NB4 (cell line): ENCODE measurements at places on chromosomes 5 and 9.

GRCh38 chr5:87015901-87016300, 251.8 kb upstream of the RASA1 start:
- peak; percentile 60 for DNase-seq

DNA sequence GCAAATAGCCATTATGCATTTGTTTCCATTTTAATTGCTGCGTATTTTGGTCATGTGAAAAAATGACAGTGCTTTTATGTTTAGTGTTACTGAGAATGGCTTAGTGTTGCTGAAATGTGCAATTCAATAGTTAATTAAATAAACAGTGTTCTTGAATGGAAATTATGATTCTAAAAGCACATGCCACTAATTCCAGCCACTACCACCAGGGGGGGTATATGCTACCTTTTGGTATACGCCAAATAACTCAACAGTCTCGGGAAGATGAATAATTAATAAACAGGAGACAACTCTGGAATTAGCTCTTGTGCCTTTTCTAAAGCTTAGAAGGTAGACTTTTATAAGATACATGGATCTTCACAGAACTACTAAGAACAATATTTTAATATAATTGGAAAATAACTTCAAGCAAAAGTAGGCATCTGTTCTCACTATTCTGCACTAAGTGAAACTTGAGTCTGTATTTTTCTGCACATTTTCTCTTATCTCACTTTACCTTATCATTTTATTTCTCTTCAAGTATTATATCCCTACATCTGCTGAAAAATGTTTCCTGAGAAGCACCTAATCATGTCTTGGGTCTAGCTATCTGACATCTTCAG, 83.5 kb upstream of the MINAR2 start:
- DNase-seq, result peak; percentile 49

DNA sequence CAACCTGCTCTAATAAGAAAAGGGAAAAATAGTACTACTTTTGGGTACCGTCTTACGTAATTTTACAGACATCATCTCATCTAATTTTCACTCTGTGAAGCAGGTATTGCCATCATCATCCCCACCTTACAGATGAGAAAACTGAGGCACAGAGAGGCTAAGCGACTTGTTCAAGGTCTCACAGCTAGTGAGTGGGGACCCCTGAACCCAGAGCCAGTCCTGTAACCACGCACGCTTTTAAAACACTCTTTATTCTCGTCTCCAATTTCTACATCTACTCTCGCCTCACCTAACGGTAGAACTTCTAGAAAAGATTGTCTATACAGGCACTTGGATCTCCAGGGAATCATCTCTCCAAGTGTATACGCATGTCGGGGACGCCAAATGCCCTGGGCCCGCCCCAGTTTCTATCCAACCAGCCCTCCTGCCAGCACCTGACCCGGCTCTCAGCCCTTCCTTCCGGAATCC, 1.5 kb upstream of the TRAF1 start:
- no peak for DNase-seq

- DNase-seq, result no peak
Measured at GRCh38 chr9:127232833-127233549, 31.6 kb upstream of the GARNL3 start.

- DNase-seq, result no peak
Measured at GRCh38 chr9:16653491-16654399, 216.7 kb downstream of the BNC2 start.

GRCh38 chr9:115090486-115090885, 27.5 kb downstream of the TNC start:
- no peak for DNase-seq

- DNase-seq, result no peak
Measured at GRCh38 chr9:135612437-135612836, 26.9 kb downstream of the GLT6D1 start.

GRCh38 chr9:136057236-136058081, 37.6 kb downstream of the NACC2 start:
- no peak for DNase-seq

DNA sequence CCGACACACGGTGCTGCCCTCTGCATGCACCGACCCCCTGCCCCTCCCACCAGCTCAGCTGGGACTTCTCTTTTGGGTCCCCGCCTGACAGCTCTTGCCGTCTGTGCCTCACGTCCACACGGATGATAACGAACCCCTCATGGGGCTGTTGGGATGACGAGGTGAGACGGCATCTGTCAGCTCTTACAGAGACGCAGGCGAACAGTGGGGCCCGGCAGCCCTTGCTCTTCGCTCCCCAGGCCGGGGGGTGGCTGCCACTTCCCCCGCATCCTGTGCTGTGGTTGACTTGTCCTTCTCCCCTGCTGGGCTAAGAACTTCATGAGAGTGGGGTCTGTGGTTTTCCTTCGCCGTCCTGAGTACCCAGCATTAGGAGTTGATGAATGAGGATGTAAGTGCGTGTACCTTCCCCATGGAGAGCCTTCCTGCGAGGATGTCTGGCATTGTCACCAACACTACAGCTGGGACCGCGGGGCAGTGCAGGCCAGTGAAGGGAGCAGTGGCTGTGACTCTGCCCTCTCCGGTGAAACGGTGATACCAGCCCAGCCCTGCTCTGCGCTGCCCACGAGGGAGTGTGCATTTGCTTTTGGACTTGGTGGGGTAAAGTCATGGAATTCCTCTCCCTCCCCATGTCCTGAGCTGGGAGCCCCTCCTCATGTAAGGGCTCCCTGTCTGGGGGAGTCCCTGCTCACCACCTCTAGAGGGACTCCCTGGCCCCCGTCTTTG, 23.2 kb downstream of the HK3 start:
- DNase-seq, result peak; percentile 83

DNA sequence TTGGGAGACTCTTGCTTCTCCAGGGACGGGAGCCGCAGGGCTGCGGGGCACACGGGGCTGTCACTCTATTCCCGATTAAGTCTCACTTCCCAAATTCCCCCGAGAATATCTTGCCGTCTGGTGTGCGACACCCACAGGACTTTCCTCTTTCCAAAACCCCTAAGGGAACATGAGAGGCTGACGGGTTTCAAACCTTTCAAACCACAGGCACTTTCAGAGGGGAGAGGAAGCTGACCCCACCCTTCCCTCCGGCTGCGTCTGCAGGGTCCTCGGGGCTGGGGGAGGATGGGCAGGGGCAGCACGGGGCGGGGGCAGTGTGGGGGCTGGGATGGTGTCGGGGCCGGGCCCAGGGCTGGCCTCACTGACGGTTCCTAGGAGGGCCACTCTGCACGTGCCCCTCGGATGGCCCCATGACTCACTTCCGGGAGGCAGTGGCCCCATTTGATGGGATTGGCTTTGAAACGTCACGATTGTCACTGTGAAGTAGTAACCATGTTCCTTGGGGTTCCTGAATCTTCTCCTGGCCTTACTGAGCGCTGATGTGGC, 38.2 kb downstream of the SLC9A3 start:
- peak; percentile 88 for DNase-seq

GRCh38 chr5:60805463-60805862, 38.6 kb downstream of the ELOVL7 start:
- no peak for DNase-seq

GRCh38 chr5:95564450-95564849, 9.5 kb downstream of the ARSK start:
- no peak for DNase-seq

DNA sequence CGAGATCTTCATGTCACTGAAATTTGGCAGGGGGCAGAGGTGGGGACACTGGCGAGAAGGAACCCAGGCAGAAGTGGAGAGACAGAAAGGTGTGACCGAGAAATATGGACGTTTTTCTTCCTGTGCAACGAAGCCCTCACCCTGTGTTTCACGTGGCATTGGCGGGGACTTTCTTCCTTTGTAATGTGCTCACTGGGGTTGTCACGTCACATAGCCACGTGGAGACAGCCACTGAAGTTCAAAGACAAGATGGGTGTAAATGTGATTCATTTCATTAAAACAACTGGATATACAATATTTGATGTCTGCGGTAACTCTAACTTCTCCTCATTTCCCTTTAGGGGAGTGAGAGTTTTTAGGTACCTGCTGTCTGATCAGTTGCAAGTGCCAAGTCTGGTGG, 225.7 kb downstream of the FSTL4 start:
- DNase-seq, result no peak

- peak; percentile 60 for DNase-seq
Measured at GRCh38 chr5:37738057-37738691, 101.7 kb downstream of the GDNF start.

- DNase-seq, result peak; percentile 66
Measured at GRCh38 chr5:149371296-149371962, 7.7 kb downstream of the IL17B start.

GRCh38 chr5:10685115-10685521, 75.9 kb downstream of the DAP start:
- no peak for DNase-seq

DNA sequence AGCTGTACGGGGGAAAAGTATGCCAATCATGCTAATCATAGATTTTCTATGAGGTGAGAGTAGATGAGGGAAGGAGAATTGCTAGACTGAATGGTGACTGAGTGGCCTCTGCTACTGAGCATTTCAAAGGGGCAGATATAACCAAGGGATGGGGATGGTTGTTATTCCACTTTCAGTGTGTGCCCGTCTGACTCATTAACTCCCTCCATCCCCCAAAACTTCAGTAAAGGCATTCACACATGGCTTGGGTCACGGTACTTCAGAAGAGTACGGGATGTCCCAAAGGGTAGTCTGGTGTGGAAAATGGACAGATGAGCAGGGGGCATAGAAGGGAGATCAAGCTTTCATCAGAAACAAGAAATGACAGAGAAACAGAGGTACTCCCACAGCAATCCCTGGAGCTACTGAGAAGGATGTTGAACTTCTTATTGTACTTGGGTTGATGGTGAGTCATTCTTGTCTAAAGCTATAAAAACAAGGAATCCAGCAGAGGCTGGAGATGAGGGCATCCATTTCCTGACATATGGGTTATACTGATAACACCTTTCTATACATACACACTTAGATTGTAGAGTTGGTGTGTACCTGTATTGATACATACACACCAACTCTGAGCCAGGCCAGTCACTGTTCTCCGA, 8.9 kb upstream of the TLE4 start:
- DNase-seq, result no peak

- peak; percentile 75 for DNase-seq
Measured at GRCh38 chr5:68225188-68225910, 9.8 kb downstream of the PIK3R1 start.
